ENCODE measurements at places on chromosomes 16 and 17.

- DNase-seq: no peak
Measured at GRCh38 chr17:57794841-57795240, 49.7 kb upstream of the CCDC182 start.

GRCh38 chr16:4505356-4506147 is 29.4 kb downstream of the HMOX2 start:
- DNase-seq: no peak

DNA sequence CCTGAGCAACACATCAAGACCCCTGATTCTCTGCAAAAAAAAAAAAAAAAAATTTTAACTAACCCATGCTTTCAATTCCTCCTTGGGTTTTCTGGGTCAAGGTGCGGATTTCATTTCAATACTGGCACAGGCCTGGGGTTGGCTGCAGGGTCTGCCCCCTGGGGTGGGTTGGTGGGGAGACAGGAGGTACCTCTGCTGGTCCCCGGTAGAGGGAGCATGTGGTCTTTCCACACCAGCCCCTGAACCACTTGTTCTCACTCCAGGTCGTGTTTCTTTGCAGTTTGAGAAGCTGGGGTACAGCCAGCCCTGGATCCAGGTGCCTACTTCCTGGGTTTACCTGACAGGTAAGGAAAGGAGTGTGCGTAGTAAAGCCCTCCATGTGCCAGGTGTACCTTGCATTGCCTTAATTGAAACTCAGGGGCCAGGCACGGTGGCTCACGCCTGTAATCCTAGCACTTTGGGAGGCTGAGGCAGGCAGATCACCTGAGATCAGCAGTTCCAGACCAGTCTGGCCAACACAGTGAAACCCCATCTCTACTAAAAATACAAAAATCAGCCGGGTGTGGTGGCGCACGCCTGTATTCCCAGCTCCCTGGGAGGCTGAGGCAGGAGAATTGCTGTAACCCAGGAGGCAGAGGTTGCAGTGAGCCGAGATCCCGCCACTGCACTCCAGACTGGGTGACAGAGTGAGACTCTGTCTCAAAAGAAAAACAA is 21.8 kb downstream of the SDR42E2 start:
- DNase-seq: no peak

DNA sequence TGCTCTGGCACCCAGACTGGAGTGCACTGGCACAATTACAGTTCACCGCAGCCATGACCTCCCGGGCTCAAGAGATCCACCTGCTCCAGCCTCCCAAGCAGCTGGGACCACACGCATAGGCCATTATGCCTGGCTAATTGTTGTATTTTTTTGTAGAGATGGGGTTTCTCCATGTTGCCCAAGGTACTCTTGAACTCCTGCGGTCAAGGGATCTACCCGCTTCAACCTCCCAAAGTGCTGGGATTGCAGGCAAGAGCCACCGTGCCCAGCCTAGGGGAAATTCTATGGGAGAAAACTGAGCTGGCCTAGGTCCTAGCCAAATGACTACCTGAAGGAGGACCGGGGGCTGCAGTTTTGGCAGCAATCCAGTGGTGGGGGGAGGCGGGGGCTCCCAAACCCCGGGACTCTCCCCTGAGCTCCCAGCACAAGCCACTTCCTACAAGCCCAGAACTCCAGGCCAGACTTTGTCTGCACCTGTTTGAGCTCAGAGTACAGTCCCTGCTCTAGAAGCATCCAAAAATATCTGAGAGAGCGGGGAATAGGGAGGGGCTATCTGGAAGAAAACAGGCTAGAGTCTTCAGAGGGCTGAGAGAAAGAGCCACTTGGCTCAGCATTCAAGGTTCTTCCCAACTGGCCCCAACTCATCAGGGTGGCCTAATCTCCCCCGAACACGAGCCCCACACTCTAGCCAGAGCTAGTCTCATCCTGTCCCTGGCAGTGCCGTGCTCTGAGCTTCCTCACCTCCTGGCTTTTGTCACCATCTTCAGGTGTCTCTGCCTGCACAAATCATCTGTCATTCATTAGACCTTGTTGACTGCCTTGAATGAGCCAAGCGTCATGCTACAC is 9.1 kb downstream of the SRL start:
- no peak for DNase-seq

DNA sequence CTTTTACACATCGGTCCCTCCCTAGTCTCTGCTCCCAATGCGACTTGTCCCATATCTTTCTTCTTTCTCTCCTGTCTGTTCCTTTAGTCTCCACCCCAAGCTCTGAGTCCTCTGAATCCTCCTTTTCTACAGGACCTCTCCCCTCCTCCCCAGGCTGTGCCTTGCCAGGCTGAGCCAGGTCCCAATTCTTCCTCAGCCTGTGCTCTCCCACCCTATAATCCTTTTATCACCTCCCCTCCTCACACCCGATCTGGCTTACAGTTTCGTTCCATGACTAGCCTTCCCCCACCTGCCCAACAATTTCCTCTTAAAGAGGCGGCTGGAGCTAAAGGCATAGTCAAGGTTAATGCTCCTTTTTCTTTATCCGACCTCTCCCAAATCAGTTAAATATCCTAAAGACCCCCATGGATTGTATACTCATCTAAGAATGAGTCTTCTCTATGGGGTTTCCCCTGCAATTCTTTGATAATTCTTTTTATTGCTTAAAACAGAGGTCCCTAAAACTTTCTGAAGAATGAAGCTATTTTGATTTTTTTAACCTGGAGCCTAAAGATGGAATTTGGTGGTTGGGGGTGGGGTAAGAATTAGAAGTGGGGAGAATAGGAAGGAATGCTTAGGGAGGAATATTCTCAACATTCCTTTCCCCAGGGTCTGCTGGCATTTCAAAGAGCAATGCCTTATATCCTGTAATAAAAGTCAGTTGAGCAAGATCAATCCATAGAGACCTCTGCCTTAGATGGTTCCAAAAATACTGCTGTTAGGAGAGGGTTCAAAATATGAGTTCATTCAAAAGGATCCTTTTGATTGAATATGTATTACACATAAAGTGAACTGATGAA is 102.8 kb downstream of the MYO1D start:
- DNase-seq: no peak
